ENCODE measurements at places on chromosomes 11 and 22.

GRCh38 chr22:44988671-44989070, 21.1 kb downstream of the PHF21B start:
- DNase-seq = no peak

DNA sequence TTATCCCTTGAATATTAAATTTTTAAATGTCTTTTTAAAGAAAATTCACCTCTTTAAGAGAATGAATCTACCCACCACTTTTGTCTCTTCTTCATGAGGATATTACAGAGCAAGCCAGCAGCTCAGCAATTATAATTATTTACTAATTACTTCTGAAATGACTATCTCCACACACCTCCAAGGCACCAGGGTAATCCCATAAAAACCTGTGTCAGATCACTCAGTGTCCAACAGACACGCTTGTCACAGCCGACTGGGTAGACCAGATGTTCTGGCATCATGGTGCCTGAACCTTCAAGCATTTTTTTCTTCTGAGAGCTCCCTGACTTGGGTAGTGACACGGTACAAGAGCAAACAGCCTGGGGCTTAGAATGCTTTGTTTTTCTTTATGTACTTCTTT, 61.4 kb downstream of the EFCAB6 start:
- no peak for DNase-seq

DNA sequence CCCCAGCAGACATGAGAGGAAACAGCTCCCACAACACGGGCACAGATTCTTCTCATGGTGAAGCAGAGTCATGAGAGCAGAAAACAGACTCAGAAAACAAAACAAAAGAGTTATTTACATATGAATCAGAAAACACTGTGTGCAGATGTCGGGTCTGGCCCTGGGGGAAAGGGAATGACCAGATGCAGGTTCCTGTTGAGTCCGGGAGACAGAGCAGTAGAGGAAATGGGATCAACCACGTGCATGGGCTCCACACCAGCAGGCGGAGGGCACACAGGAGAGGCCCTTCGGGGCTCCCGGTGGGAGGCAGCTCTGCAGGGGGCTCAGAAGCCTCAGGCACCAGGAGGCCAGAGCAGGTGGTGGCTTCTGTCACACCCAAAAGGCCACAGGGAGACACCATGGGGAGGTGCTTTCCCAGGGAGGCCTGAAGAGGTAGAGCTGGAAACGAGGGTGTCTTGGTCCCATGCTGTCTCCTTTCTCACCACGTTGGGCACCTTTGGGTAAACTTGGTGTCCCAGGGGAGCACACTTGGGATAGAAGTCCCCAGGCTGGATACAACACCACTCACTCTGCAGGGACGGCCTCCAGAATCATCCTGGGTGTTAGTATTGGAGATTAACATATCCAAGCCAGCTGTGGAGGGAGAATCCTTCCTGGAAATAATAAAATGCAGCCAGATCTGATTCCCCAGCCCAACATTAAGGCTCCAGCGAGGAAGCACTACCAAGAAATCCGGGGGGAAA, 764.7 kb downstream of the BRD1 start:
- DNase-seq = peak; percentile 37

- DNase-seq = peak; percentile 97
Measured at GRCh38 chr11:67468759-67469507, at the start of gene TMEM134. TMEM134 (minus strand) TSS chr11:67469251; CDS start chr11:67469192, 59 bp downstream.

DNA sequence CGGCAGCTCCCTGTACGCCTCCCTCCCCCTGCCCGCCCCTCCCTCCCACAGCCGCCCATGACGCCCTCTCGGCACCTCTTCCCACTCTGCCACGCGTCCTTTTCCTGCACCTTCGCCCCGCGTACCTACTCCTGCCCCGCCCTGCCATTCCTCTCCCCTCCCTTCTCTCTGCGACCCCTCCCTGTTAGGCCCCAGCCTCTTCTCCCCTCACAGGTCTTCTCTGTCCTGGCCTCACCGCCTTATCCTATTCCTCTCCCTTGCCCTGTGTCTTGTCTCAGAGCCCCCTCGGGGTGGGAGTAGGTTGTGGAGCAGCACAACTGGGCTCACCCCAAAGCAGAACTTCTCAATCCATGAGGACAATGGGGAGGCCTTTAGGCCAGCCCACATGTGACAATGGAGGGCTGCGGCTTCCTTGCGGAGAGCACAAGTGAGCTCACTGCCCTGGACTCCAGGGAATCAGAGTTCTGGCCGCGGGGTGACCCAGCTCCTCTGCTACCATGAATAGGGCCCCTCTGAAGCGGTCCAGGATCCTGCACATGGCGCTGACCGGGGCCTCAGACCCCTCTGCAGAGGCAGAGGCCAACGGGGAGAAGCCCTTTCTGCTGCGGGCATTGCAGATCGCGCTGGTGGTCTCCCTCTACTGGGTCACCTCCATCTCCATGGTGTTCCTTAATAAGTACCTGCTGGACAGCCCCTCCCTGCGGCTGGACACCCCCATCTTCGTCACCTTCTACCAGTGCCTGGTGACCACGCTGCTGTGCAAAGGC, 539 bp downstream of the SLC35C1 start:
- peak; percentile 72 for DNase-seq

GRCh38 chr11:105673089-105673488, 63.2 kb downstream of the GRIA4 start:
- DNase-seq = no peak

- no peak for DNase-seq
Measured at GRCh38 chr11:63214093-63214492, 29.3 kb downstream of the SLC22A25 start.

DNA sequence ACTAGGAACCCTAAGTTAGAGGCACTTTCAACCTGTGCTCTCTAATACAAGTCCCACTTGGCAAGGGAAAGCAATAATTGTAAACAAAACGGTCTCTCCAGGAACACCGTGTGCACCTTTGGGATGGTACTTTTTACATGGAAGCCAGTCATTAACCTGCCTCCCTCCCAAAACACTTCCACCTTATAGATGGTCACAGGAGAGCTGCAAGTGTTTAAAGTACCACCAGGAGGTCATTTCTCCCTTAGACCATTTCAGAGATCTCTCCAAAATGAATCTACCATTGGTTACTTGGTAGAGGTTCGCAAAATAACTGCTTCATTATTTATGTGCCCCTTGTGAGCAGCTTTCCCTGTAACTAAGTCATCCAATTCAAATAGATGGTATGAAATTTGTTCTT, 375.3 kb downstream of the DYNC2H1 start:
- no peak for DNase-seq

GRCh38 chr11:83852775-83853442, 566.7 kb upstream of the CCDC90B start:
- DNase-seq = no peak

DNA sequence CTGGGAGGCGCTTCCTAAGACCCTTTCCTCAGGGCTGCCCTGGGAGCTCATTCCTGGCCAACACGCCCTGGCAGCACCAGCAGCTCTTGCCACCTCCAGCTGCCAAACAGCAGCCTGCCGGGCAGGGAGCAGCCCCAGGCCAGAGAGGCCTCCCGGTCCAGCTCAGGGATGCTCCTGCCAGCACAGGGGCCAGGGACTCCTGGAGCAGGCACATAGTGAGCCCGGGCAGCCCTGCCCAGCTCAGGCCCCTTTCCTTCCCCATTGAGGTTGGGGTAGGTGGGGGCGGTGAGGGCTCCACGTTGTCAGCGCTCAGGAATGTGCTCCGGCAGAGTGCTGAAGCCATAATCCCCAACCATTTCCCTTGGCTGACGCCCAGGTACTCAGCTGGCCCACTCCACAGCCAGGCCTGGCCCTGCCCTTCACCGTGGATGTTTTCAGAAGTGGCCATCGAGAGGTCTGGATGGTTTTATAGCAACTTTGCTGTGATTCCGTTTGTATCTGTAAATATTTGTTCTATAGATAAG, 7.6 kb downstream of the SLC39A13 start:
- peak; percentile 94 for DNase-seq

DNA sequence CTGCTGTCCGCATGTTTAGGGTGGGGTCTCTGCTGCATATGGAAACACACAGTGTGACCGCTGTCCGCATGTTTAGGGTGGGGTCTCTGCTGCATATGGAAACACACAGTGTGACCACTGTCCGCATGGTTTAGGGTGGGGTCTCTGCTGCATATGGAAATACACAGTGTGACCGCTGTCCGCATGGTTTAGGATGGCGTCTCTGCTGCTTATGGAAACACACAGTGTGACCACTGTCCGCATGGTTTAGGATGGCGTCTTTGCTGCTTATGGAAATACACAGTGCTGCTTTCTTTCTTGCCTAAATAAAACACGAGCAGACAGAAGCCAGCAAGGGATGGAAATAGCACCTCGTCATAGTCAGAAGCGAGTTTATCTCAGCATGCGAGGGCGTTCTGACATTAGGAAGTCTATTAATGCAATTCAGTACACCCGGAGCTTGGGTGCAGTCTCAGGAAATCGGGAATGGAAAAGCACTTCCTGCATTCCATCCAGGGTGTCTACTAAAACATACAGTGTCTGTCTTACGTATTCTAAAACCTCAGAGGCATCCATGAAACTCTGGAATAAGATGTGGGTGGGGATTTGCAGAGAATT, 32.6 kb upstream of the TOLLIP start:
- peak; percentile 15 for DNase-seq

- peak; percentile 93 for DNase-seq
Measured at GRCh38 chr22:50544078-50544745, 1.5 kb upstream of the KLHDC7B start.

- DNase-seq = no peak
Measured at GRCh38 chr22:31211482-31211861, 626 bp upstream of the LIMK2 start.

GRCh38 chr11:92659793-92660192, 309.7 kb upstream of the MTNR1B start:
- DNase-seq = no peak

DNA sequence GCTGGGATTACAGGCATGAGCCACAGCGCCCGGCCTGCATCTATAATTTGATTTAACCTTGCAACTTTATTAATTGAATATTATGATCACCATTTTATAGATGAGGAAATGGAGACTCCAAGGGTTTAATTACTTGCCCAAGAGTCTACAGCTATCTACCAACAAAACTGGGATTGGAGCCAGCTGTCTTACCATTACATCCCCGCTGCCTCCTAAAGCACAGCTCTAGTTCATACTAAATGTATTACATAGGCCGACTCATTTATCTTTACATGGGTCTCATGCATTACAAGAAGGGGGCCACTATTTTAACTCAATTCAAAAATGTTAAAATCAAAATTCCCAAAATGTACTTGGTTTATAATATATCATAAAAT, 14.1 kb upstream of the TMA7B start:
- no peak for DNase-seq

GRCh38 chr11:36160091-36160490, 129.1 kb downstream of the COMMD9 start:
- DNase-seq = no peak

DNA sequence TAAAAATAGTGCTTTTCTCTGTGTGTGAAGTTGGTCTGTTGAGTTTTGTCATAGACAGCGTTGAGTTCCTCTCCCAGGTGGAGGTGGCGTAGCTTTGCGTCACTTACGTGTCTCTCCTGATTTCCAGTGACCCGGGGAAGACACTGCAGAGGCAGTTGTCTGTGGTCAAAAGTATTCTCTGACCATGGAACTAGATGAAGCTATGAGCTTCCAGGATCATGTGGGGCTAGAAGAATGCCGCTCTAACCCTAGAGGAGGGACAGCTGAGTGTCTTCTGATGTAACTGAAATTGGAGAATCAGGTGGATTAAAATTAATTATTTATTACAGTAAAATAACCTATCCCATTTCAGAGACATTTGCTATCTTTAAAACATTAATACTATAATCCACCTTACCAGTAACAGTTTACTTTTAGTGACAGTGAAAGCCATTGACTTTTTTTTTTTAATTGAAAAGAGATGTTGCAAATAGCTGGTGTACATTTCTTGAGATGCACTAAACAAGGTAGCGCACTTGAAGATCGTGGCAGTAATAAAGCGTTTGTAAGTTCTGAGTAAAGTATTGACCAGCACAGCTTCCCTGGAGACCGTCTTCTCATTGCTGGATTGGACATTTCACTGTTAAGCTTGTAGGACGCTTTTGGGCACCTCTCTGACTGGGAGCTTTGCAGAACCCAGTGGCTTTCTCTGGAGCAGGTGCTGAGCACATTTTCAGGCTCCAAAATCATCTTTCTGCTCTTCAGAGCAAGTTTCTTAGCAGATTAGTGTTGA, 9.7 kb downstream of the CAT start:
- no peak for DNase-seq

Measured in upper lobe of right lung (tissue), 1 donor.